T-cell (primary cell): ENCODE measurements at places on chromosomes 5 and 9.
A peak's percentile ranks its signal among the peaks of the same experiment; 100 is the strongest.

DNA sequence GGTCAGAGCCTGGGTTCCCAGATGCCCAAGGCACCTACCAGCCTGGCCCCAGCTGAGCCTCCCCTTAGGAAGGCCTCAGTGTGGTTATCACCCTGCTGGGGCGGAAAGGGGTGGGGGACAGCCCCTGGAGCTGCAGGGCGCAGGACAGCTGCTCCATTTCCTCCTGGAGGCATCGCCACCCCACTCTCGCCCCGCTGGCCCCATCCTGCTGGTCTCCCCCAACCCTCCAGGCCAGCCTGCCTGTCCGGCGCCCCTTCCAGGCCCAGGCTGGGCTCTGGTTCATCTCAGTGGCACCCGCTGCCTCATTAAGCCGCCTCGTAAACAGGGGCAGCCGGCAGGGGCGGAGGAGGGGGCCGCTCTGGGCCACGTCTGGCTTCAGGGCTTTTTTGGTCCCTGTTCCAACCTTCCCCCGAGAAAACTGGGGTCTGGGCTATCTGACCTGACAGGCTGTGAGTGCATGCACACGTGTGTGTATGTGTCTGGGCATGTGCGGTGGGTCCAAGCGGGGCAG is 30.8 kb upstream of the ENHO start:
- no peak for DNase-seq

- DNase-seq = no peak
These were observed 16.5 kb downstream of the MRPL36 start for GRCh38 chr5:1783216-1783554.

DNA sequence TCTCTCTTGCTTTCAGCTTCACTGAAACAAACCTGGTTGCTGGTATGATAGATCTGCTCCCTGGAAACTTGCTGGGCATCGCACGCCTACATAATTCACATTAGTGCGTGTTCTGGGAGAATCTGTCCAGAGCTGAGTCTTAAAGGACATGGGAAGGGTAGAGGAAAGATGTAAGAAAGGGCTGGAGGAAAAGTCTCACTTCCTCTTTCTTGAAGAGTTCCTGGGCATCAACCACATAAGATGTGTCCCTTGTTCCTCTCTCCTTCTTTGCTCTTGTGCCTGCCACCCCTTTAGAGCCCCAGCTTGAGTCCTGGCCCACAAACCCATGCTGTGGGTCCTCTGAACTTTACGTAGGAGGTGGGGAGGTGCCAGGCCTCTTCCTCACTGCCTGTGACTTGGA is 205.3 kb upstream of the PANK3 start:
- DNase-seq = no peak

DNA sequence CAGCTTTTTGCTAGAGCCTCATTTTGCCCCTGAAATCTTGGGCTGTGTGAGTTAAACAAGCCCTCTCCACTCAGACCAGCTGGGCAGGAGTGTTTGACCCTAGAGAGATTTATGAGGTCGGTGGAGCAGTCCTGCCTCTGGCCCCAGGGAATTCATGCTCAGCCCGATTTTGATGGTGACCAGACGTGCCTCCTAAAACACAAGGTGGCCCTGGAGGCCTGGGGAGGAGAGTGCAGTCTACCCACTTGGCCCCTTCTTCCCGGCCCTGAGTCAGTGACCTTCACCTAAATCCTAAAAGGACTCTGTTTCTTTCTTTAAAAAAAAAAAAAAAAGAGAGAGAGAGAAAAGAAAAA is 86.6 kb upstream of the SAP30L start:
- DNase-seq = no peak

GRCh38 chr9:557601-558201 is 283.8 kb upstream of the DMRT1 start:
- DNase-seq = no peak

DNA sequence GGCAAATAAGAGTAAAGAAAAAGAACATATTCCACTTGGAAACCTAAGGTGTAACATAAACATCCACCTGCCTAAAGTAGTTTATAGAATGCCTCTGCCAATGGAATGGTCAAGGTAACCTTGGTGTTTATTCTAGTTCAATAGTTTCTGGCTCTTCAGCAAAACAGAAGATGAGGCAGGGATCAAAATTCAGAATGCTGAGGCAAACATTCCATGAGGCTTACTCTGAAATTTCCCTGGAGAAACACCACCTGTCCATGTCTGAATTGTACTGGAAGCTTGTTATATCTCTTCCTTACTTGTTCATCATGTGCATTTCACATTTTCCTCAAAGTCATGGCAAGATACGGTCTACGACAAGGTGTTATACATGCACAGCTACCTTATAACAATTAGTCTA is 1862.4 kb upstream of the ACO1 start:
- DNase-seq = no peak

DNA sequence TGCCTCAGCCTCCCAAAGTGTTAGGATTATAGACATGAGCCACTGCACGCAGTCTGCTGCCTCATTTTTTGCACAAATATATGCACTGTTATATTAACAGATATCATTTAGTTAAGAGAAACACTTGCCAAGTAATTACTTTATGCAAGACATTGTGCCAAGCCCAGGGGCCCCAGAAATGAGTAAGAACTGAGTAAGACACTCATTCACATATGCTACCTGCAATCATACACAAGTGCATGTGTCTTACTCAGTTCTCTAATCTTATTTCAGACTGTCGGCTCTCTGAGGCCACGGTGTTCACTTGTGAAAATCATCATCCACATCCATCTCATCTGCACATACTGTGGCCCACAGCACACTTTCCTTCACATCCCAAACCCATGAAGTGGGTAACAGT is 16.0 kb downstream of the TRAF1 start:
- DNase-seq = no peak

- DNase-seq = peak; percentile 34
These were observed 2.1 kb downstream of the GPR150 start for GRCh38 chr5:95621839-95622629.

- DNase-seq = no peak
These were observed 32.0 kb upstream of the TMED7 start for GRCh38 chr5:115657881-115658233.

GRCh38 chr9:76588316-76588715 is 129.3 kb downstream of the GCNT1 start:
- no peak for DNase-seq

- no peak for DNase-seq
These were observed 128.1 kb downstream of the ACTL7B start for GRCh38 chr9:108727580-108728111.
